Endothelial cell of umbilical vein (primary cell): ENCODE measurements at places on chromosomes 1 and 21. TPM values are rescaled to one million over a fixed set of nuclear protein-coding genes. Genes with fewer than 3 reads are reported as not detected.

GRCh38 chr1:29052941-29053340 is 70.8 kb downstream of the TMEM200B start:
- H3K36me3 ChIP-seq, result no peaks in the 10 kb centered on the region
- H3K27me3 ChIP-seq, result no peaks in the 10 kb centered on the region
- H3K27ac ChIP-seq, result no peak overlapping the region
- no peaks in the 10 kb centered on the region for H3K4me1 ChIP-seq
- no peak overlapping the region for H3K4me3 ChIP-seq
- no peak for DNase-seq

- DNase-seq, result no peak
- H3K4me1 ChIP-seq, result peaks cover 5% of the 10 kb centered on the region
These were observed 6.8 kb upstream of the HAX1 start for GRCh38 chr1:154265586-154265985.

DNA sequence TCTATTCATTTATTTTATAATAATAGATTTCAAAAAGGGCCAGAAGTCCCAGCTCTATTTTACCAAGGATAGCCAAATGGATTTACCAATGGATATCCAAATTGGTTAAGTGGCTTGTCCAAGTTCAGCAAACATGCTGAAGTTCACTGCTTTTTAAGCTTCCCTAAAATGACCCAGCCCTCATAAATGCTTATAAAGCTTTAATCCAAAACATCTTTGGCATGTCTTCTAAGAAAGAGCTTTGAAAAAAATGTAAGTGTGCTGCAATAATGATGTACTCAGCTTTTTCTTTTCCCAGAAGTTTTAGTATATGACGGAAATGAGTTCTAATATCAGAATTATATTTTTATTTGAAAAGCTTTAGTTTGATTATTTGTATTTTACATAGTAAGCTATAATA is 451.5 kb upstream of the ADAMTS5 start:
- no peaks in the 10 kb centered on the region for H3K36me3 ChIP-seq
- DNase-seq, result no peak
- no peaks in the 10 kb centered on the region for H3K27me3 ChIP-seq
- H3K4me1 ChIP-seq, result no peaks in the 10 kb centered on the region
- H3K4me3 ChIP-seq, result no peak overlapping the region

- no peaks in the 10 kb centered on the region for H3K27me3 ChIP-seq
- H3K36me3 ChIP-seq, result no peaks in the 10 kb centered on the region
- no peak overlapping the region for H3K4me3 ChIP-seq
- no peak overlapping the region for H3K27ac ChIP-seq
These were observed 600.3 kb downstream of the MATN1 start for GRCh38 chr1:30123036-30123435.

DNA sequence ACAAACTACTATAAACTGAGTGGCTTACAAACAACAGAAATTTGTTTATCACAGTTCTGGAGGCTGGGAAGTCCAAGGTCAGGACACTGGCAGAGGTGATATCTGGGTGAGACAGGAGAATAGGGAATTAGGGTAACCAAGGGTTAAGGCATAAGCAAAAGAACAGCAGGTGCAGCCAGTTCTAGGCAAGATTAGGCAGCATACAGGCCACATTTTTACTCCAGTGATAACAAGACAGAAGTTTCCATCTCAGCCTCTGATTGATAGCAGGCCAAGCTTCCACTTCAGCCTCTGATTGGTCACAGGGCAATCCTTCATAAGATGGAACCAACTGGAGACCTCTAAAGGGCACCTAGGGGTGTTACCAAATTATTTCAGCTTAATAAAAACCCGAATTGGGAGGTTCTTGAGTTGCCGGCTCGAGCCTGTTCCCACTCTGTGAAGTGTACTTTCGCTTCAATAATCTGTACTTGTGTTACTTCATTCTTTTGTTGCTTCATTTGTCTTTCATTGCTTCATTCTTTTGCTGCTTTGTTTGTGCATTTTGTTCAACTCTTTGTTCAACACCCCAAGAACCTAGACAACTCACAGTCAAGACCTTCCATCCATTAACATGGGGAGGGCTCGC is 185.6 kb downstream of the TOMM20 start:
- no peaks in the 10 kb centered on the region for H3K36me3 ChIP-seq
- no peak overlapping the region for H3K4me3 ChIP-seq
- H3K27ac ChIP-seq, result no peak overlapping the region
- no peaks in the 10 kb centered on the region for H3K27me3 ChIP-seq
- H3K4me1 ChIP-seq, result no peaks in the 10 kb centered on the region

- H3K27ac ChIP-seq, result peak overlapping the region; percentile 88
- no peaks in the 10 kb centered on the region for H3K36me3 ChIP-seq
- peak; percentile 72 for DNase-seq
- H3K27me3 ChIP-seq, result no peaks in the 10 kb centered on the region
- H3K4me3 ChIP-seq, result no peak overlapping the region
These were observed 161.0 kb downstream of the DHRS3 start for GRCh38 chr1:12456979-12457378.

GRCh38 chr21:39114871-39115575 is 68.2 kb downstream of the PSMG1 start:
- no peaks in the 10 kb centered on the region for H3K27me3 ChIP-seq
- H3K27ac ChIP-seq, result no peak overlapping the region

- no peak overlapping the region for H3K27ac ChIP-seq
- H3K4me3 ChIP-seq, result no peak overlapping the region
- H3K4me1 ChIP-seq, result no peaks in the 10 kb centered on the region
- no peaks in the 10 kb centered on the region for H3K36me3 ChIP-seq
These were observed 271.5 kb upstream of the TMEM51 start for GRCh38 chr1:14881775-14882672.

DNA sequence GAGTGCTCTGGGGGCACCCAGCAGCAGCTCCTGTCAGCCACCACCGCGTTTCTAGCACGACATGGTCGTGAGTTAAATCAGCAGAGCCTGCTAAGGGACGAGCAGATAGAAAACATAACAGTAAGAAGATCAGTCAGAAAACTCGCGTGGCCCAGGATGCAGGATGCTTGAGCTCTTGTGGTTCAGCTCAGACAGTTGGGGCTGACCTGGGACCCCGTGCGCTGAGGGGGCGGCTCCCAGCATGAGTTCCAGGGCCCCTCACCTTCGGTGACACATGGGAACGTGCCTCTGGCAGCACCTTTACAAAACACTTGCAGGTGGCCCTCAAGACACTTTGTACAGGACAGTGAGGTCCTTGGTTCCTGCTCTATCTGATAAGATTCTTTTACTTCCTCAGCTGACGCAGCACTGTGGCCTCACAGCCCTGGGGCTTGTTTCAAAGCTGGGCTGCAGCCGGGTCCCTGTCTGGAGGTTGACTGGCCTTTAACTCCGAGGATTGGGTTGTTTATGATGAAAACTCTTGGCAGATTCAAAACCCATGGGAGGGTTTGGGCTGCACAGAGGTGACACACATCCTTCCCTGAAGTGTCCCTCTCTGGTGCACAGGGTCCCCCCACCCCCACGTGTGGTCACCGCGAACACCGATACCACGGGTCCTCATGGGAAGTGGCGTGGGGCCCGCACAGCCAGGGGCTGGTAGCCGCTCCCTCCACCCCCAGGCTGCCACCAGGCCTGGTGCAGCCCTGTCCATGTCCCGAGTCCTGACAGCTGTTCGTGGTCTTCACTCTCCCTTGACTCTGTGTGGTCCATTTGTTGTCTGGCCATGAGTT is 65.3 kb upstream of the COL6A1 start:
- H3K36me3 ChIP-seq, result no peaks in the 10 kb centered on the region
- DNase-seq, result no peak
- no peak overlapping the region for H3K27ac ChIP-seq
- H3K4me1 ChIP-seq, result no peaks in the 10 kb centered on the region

DNA sequence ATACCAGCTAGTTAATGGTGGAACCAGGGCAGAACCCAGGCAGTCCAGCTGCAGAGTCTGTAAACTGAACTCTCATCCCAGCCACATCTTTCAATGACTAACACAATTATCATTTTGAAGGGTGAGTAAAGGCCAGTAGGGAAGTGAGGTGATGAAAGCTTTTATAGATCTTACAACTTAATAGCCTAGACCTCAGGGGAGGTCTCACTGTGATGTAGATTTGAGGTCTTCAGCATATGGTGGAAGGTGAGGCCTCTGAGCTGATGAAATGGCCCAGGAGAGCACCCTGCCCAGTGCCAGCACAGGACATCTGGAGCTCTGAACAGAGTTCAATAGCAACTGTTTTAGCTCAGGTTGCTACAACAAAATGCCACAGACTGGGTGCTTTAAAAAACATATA is 44.8 kb upstream of the POU2F1 start:
- H3K27ac ChIP-seq, result no peak overlapping the region
- no peaks in the 10 kb centered on the region for H3K36me3 ChIP-seq
- peaks cover 3% of the 10 kb centered on the region for H3K27me3 ChIP-seq
- H3K4me1 ChIP-seq, result no peaks in the 10 kb centered on the region

- H3K4me3 ChIP-seq, result no peak overlapping the region
- H3K4me1 ChIP-seq, result no peaks in the 10 kb centered on the region
These were observed 68.4 kb downstream of the CACNA1E start for GRCh38 chr1:181551754-181552153.

DNA sequence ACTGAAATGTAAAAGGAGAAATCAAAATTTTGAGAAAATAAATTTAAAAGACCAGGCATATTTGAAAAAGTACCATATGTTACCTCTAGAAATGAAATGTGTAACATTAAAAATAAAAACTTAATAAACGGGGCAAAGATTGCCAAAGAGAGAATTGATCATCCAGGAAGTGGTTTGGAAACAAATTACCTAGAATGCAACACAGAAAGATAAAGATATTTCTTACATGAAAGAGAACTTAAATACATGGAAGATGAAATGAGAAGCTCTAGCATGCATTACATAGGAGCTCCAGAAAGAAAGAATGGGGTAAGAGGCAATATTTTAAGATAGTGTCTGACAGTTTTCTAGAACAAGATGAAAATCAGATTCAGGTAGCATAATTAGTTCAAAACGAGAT is 235.9 kb upstream of the IRF2BP2 start:
- no peaks in the 10 kb centered on the region for H3K27me3 ChIP-seq
- H3K4me3 ChIP-seq, result no peak overlapping the region
- H3K36me3 ChIP-seq, result no peaks in the 10 kb centered on the region

GRCh38 chr1:209456878-209457277 is 126.6 kb upstream of the CAMK1G start:
- H3K27me3 ChIP-seq, result no peaks in the 10 kb centered on the region
- no peaks in the 10 kb centered on the region for H3K36me3 ChIP-seq
- no peak overlapping the region for H3K4me3 ChIP-seq

GRCh38 chr1:155196103-155196892 is 11.4 kb downstream of the THBS3 start:
- H3K4me1 ChIP-seq, result peaks cover 13% of the 10 kb centered on the region
- H3K4me3 ChIP-seq, result no peak overlapping the region

DNA sequence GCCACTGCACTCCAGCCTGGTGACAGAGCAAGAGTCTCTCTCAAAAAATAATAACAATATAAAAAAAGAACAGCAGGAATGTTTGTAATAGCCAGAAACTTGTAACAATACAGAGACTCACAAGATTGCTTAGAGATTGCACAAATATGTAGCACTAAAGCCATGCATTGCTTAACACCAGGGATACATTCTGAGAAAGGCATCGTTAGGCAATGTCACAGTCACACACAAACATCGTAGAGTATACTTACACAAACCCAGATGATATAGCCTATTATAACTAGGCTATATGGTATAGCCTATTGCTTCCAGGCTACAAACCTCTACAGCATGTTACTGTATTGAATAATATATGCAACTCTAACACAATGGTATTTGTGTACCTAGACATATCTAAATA is 45.3 kb downstream of the GPATCH2 start:
- H3K27ac ChIP-seq, result no peak overlapping the region
- no peak overlapping the region for H3K4me3 ChIP-seq
- no peaks in the 10 kb centered on the region for H3K4me1 ChIP-seq
- no peak for DNase-seq

DNA sequence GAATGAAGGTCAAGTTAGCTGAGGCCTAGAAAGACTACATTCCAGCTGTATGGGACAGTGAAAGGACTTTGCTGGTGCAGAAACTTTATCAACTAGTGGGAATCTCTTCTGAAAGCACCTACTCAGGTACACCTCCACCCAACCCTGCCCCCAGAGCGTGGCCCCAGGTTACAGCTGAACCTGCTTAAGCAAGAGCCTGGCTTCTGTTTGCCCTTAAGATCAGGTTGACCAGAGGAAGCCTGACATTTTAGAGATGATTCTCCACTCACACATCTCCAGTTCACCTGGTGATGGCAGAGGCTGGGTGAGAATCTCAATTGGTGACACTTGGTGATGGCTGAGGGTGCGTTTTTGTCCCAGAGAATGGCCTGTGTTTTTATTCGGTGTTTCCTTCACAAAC is 24.0 kb downstream of the ELAPOR1 start:
- peaks cover 5% of the 10 kb centered on the region for H3K27me3 ChIP-seq
- no peaks in the 10 kb centered on the region for H3K4me1 ChIP-seq
- H3K27ac ChIP-seq, result no peak overlapping the region
- DNase-seq, result no peak

DNA sequence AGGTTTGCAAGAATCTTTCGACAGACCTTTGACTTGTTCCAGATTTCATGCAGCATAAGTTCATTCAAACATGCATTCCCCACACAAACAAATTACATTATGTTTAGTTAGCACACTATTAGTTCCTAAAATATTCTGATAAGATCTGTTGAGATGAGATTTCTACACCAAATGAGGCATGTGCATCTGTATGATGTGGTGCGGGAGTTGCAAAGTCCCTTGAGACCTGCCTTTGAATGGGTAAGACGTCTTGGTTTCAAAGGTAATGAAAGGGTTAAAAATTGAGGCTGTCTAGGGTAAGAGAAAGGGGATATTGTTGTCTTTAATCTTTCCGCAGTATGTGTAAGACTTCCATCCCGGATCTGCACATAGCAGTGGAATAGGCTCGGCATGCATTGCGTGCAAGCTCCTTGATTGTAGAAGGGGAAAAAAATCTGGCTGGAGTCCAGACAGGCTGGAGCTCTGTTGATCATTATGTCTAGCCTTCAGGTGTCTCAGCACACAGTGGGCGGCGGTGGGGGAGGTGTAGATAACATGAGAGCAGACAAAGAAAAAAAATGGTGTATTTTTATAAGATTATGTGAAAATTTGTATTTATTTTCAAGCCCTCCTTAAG is 296.6 kb downstream of the PTPRC start:
- DNase-seq, result peak; percentile 98
- no peaks in the 10 kb centered on the region for H3K27me3 ChIP-seq
- H3K4me3 ChIP-seq, result peak overlapping the region; percentile 63
- peaks cover 37% of the 10 kb centered on the region for H3K4me1 ChIP-seq
- peaks cover 3% of the 10 kb centered on the region for H3K36me3 ChIP-seq

DNA sequence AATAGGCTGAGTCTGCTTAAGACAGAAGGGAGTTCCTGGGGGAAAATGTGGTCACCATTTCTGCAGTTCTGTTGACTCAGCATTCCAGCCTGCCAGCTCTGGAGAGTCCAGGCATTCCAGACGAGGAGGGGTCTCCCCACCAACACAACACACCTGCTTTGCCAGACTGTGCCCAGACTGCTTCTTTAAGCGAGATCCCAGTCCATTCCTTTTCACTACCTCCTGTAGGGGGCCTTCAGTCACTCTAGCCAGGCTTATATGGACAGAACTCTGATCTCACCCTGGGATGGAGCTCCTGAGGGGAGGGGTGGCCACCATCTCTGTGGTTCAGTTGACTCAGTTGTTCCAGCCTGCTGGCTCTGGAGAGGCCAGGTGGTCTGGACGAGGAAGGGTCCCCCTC is 48.5 kb downstream of the UBE2U start:
- DNase-seq, result no peak
- H3K4me1 ChIP-seq, result no peaks in the 10 kb centered on the region
- peaks cover 5% of the 10 kb centered on the region for H3K27me3 ChIP-seq
- no peak overlapping the region for H3K4me3 ChIP-seq
- H3K36me3 ChIP-seq, result no peaks in the 10 kb centered on the region
- H3K27ac ChIP-seq, result no peak overlapping the region

Gene APOBEC4
- not detected in 2 replicates for total RNA-seq

Gene TCEANC2
- total RNA-seq, result 5.1 and 6.1 TPM in 2 replicates

Gene NBPF20
- total RNA-seq, result 5.0 and 5.3 TPM in 2 replicates

Gene TLCD4
- 0.07 and 0.51 TPM in 2 replicates for total RNA-seq

Gene TSACC
- total RNA-seq, result 0.69 TPM in 1 of 2 replicates, not detected in the other

Gene AADACL3
- not detected in 2 replicates for total RNA-seq

Gene EPHA2
- total RNA-seq, result 125 and 141 TPM in 2 replicates

Gene PLPPR5
- total RNA-seq, result not detected in 2 replicates

Gene CAPZA1
- 177 and 183 TPM in 2 replicates for total RNA-seq

Gene SYPL2
- total RNA-seq, result not detected in 2 replicates

Gene ELAPOR1
- total RNA-seq, result 1.0 and 1.1 TPM in 2 replicates

Gene ZNF678
- total RNA-seq, result 7.5 and 7.7 TPM in 2 replicates
